CD8-positive, alpha-beta T cell (primary cell): ENCODE measurements at places on chromosomes 1 and 21.

GRCh38 chr21:39555911-39556590 is 56.7 kb upstream of the B3GALT5 start:
- no peak for DNase-seq

GRCh38 chr1:199956005-199956404 is 71.5 kb upstream of the NR5A2 start:
- DNase-seq, result no peak

- peak; percentile 53 for DNase-seq
Measured at GRCh38 chr1:145956781-145957442, 905 bp downstream of the LIX1L start.

GRCh38 chr1:202227053-202227672 is 33.6 kb downstream of the LGR6 start:
- no peak for DNase-seq

GRCh38 chr1:33099290-33100118 is 18.6 kb downstream of the AZIN2 start:
- DNase-seq, result peak; percentile 70

DNA sequence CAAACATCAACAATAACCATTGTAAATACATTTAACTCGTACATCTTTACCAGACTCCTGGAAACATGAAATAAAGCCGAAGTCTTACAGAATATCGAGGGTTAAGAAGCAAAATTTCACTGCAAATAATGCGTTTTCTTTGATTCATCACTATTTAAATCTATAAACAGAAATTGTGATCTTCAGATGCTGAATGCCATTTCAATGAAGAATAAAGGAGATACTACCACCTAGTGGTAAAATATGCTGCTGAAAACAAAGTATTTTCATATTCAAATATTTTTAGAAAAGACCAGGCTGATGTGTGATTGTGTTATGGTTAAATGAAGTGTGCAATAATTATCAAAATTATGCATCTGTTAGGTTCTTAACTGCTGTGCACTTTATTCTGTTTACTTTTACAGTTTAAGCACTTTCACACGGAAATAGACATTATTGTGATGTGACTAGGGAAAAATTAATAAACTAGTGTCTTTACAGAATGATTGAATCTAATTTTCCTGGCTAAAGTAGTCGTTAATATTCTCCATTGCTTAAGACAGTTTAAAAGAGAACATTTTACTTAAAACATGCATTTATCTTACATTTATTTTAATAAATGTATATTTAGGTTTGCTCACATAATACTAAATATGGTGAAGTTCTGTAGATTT is 1093.1 kb downstream of the MRPL39 start:
- no peak for DNase-seq

DNA sequence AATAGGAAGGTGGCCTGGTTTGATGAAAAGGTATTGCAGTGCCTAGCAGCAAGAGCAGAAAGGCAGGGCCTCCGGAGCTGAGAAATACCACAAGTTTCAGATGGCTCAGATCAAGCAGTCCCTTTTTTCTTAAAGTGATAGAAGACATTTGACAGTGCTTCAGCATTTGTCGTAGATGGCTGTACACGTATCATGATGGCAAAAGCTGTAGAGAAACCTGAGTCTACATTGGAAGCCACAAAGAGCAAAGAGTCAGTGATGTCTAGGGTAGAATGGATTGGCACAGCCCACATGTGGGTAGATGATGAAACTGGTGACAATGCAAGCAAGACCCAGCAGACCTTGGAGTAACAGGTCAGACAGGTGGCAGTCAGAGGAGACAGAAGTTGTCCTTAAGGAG is 101.3 kb upstream of the ARTN start:
- DNase-seq, result no peak

DNA sequence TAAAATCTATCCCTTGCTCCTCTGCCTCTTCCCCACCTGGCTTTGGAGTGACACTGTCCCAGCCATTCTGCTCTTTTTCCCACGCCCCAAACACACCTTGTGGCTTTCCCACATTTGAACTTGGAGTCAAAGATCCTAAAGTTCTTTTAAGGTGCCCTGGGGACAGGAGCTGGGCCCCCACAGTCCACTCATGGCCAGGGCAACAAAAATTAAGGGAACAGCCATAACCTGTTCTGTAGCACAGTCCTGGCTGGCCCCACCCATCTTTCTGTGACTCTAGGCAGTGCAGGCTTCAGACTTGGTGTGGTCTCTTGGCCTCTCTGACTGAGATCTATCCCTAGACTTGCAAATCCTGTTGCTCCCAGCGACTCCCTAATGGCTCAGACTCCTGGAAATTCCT is 143.0 kb upstream of the MAGI3 start:
- no peak for DNase-seq

GRCh38 chr21:35422011-35422410 is 372.9 kb upstream of the RUNX1 start:
- DNase-seq, result no peak

GRCh38 chr1:205270764-205271163 is 43.0 kb downstream of the TMCC2 start:
- no peak for DNase-seq

DNA sequence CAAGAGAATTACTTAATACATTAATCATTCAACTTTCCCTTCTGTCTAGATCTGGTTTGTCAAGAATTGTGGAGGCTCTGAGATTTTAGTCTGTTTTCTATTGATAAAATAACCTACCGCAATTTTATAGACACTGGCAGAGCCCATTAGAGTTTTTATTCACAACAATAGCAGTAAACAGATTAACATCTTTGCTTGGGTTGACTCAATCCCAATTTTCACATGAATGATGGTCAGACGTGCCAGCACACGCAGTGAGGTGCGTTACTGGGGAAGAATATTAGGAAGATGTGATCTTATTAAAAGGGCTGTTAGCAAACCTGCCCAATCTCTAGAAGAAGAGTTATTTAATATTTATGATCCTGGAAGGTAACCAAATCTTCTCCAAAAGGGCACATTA is 736.6 kb downstream of the MRPL39 start:
- DNase-seq, result no peak

- DNase-seq, result no peak
Measured at GRCh38 chr1:150093805-150094204, 26.2 kb downstream of the VPS45 start.

GRCh38 chr1:217097819-217098218 is 374.6 kb upstream of the ESRRG start:
- DNase-seq, result no peak

DNA sequence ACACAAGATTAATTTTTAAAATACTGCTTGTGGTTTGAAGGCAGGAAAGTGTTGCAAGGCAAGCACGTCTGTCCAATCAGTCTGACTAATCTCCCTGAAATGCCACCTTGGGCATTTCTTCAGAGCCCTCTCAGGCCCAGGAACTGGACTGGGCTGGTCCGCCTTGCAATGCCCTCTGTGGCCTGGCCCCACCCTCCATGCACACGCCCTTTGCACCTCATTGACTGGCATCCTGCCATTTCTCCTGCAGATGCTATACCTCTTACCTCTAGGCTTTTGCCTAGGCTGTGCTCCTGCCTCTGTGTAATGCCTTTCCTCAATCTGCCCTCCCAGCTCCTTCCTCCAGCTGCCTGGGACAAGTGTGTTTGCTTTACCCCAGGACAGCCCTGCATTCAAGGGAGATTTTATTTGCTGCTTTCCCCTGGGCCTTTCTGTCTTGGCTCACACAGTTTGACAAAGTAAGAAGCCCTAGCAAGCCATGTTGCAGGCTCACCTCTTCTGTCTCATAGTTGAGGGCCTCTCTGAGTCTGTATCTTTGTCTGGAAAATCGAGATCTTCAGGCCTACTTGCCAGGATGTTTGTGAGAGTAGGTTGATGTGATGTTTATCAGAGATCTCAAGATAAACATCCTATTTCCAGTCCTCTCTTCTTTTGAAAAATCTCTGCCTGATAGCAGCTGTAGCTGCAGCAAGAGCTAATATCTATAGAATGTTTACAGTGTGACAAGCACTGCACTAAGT is 149.2 kb upstream of the JUN start:
- DNase-seq, result no peak

DNA sequence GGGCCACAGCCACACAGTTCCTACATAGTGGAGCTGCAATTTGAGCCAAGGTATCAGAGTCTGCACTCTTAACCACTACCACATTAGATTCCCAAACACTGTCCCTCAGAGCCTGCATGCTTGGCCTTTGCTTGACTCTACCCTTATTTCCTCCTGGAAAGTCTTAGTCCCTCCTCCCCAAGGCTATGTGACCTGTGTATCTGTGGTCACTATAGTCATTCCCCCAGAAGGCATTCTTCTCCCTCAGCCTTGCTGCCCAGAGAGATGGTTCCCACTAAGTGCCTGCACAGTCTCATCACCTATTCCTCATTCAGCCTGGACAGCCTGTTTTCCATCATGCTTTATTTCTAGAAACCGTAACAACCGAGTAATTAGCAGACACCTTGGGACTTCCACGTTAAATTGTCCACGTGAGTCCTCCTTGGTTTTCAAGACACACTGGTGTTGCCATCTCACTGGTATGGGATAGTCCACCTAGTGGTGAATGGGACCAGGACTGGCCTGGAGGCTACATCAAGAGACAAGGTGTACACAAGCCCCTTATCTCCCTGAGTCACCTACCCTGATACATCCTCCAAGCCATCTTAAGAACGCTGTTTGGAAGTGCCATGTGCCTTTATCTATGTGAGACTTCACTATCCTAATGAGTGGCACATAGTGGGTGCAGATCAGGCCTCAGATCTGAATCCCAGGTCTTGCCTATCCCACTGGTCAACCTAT is 3.8 kb upstream of the ZNF648 start:
- DNase-seq, result no peak

DNA sequence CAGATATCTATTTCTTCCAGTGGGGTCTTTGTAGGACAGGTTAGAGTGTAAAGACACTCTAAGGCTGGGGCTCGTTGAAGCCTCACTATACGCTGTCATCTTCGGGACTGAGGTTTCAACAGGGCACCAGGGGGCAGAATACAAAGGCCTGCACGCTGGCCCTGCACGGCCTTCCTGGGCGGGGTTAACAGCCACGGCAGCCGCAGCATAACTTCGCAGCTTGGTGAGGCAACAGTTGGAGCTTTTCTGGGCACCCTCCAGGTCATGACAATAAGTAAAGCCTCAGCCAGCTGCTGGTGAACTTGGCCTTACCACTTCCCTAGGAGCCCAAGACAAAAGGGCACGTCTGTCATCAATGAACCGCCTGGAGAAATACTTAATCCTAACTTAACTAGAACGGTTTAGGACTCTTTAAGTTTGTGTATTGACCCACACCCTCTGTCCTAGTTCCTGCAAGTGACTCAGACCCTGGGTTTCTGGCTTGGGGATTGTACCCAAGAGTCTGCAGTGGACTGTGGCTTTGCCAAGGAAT is 2.3 kb upstream of the RUNX1 start:
- DNase-seq, result peak; percentile 94

GRCh38 chr1:218467101-218468072 is 122.3 kb downstream of the TGFB2 start:
- DNase-seq, result no peak

DNA sequence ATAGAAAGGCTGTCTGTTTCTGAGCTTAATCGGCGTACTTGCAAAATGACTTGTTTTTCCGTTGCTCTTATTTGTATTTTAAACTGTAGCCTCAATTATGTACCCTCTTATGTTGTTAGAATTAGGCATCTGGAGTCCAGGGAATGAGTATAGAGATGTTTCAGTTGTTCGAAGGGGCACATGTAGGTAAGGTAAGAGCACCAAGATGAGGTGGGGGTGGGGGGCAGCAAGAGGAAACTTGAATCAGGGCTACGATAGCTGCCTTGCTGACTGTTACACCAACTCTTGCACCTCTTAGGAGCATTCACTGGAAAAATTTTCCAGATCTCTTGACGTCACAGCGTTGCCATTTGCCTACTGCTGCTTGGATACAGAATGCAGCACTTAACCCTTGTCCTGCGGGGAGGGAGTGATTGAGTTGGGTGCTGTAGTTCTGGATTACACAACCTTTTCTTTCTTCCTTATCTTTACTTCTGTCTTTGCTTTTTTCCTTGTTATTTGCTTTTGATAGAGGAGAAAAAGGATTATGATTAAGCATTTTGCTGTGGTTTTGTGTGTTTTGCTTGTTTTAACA is 3.2 kb downstream of the ATP1B1 start:
- no peak for DNase-seq

- no peak for DNase-seq
Measured at GRCh38 chr1:39001516-39002421, 10.7 kb downstream of the AKIRIN1 start.

DNA sequence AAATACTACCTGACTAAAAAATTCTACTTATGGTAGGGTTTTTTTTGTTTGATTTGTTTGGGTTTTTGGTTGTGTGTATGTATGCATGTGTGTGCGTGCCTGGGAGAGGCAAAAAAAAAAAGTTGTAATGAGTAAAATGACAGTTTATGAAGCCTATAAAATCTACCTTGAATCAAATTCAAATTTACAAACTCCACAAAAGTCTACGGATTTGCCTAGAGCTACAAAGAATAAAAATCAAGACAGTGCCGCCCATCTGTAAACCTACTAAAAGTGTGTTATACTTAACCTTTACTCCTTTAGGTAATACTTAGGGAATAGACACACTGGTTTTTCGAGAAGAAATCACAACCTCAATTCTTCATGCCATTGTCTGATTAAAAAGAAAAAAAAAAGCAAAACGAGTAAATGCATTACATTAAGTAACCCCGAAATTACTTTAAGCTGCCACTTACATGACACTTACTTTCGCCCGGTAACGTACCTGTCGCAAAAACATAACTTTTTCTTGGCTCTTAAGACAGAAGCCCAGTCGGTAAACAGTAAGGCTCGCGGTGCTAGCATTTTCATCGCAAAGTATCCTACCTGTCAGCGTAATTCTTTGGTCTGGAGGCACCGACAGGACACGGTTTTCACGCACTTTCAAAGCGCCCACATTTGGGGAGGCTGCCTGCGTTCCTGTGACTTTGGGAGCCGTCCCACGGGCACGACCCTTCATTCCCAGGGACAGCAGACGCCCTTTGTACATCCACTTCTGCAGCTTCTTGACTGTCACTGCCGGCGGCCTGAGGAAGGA is 951 bp downstream of the SYDE2 start:
- peak; percentile 23 for DNase-seq

- DNase-seq, result no peak
Measured at GRCh38 chr1:61241411-61241838, 159.1 kb downstream of the NFIA start.

DNA sequence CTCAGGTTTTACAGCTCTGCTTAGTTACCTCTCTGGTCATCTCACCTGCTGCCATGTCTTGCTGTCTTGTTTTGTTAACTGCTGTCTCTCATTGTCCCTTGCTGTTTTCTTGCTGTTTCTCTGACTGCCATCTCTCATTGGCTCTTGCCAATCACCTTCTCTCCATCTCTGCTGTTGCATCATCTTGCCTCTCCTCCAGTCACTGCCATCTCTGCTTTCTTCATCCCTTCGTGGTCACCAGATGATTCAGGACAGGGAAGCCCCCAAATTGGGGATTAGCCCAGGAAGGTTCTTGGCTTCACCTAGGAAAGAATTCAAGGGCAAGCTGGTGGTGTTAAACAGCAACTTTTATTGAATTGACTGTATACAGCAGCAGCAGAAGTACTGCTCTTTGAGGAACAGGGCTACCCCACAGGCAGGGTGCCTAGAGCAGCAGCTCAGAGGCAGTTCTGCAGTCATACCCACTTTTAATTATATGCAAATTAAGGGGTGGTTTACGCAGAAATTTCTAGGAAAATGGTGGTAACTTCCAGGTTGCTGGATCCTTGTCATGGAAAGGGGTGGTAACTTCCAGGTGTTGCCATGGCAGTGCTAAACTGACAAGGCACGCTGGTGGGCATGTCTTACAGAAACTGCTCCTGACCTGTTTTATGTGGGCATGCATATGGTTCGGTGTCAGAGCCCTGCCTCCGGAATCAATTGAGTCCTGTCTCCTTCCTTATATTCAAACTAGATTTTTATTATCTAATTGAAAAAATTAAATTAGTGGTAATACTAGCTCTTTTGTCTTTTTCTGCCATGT is 33.4 kb downstream of the SUCO start:
- no peak for DNase-seq
